ENCODE measurements at places on chromosomes 12 and 14.

DNA sequence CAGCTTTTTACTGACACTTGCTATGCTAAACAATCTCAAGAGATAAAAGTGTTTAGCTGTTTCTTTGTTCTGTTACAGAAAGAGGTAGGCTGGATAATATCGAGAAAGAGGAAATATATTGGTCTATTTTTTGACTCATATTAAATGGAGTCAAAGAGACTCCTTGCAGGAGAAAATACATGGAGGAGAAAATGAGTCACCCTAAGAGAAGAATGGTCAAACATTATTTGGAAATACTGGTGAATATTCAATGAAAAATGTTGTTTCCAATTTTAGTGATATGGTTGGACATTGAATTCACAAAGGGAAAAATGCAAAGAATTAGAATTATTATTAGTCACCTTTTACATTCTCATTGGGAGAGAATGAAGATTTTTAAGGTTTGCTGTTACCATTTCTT is 3.2 kb downstream of the KCNJ8 start:
- no peak for DNase-seq

DNA sequence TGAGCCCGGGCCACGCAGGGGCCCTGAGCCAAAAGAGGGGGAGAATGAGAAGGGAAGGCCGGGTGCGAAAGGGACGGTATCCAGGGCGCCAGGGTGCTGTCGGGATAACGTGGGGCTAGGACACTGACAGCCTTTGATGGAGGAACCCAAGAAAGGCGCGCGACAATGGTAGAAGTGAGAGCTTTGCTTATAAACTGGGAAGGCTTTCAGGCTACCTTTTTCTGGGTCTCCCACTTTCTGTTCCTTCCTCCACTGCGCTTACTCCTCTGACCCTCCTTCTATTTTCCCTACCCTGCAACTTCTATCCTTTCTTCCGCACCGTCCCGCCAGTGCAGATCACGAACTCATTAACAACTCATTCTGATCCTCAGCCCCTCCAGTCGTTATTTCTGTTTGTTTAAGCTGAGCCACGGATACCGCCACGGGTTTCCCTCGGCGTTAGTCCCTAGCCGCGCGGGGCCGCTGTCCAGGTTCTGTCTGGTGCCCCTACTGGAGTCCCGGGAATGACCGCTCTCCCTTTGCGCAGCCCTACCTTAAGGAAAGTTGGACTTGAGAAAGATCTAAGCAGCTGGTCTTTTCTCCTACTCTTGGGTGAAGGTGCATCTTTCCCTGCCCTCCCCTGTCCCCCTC is 3.0 kb downstream of the SSTR1 start:
- DNase-seq: no peak

GRCh38 chr12:116712458-116713303 is 25.2 kb downstream of the SPRING1 start:
- DNase-seq: no peak

DNA sequence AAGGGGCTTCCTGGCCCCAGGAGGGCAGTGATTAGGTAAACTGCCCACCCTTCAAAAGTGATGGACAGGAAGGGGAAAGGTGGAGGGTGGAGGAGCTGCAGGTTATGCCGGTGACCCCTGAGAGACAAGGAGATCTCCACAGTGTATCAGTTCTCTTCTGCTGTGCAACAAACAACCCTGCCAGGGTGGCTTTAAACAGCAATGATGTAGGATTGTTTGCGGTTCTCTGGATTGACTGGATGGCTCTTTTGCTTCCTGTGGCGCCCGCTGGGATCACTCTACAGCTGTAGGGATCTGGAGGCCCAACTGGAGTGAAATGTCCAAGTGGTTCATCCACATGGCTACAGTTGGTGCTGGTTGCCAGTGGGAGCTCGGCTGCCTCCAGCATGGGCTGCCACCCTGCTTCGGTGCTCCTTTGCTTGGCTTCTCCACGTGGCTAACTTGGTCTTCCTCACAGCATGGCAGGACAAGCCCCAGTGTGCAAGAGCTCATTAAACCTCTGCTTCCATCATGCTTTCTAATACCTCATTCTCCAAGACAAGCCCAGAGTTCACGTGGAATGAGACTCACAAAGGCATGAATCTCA is 8.6 kb upstream of the ANKRD9 start:
- no peak for DNase-seq

DNA sequence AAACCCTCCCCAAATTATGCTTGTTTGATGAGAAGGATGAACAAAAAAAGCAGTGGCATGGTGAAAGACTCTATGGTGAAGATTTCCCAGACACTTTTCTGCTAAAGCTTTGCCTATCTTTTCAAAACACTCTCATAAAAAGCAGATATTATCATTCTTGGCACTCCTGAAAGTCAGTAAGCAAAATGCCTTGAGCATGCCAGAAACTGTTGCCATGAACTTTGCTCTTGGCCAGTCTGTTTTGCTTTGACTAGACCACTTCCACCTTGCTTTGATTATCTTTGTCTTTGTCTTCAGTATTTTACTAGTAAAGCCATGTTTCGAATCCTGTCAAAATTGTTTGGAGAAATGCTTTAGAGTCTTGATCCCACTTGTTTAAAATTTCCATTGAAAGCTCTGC is 110.4 kb downstream of the CNTN1 start:
- no peak for DNase-seq

GRCh38 chr12:57237932-57238853 is 8.7 kb downstream of the SHMT2 start:
- no peak for DNase-seq

DNA sequence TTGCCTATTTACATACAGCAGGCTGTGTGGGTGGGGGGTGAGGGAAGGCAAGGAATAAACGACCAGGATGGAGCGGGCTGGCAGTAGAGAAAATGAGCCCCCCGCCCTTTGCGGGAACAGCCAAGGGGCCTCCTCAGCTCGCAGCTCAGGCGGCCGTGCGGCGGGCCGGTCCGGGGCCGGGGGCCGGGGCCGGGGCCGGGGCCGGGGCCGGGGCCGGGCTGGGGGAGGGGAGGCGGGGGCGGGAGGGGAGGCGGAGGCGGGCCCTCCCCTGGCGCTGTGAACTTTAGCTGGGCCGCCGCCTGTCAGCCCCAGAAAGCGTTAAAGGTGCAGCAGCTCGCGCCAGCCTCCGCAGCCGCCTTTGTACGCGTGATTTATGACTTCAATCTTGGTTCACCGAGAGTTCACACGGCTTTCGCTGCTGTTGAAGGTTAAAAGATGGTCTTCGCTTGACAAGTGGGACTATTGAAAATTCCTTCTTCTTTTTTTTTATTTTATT is 28.8 kb downstream of the HOXC4 start:
- no peak for DNase-seq

DNA sequence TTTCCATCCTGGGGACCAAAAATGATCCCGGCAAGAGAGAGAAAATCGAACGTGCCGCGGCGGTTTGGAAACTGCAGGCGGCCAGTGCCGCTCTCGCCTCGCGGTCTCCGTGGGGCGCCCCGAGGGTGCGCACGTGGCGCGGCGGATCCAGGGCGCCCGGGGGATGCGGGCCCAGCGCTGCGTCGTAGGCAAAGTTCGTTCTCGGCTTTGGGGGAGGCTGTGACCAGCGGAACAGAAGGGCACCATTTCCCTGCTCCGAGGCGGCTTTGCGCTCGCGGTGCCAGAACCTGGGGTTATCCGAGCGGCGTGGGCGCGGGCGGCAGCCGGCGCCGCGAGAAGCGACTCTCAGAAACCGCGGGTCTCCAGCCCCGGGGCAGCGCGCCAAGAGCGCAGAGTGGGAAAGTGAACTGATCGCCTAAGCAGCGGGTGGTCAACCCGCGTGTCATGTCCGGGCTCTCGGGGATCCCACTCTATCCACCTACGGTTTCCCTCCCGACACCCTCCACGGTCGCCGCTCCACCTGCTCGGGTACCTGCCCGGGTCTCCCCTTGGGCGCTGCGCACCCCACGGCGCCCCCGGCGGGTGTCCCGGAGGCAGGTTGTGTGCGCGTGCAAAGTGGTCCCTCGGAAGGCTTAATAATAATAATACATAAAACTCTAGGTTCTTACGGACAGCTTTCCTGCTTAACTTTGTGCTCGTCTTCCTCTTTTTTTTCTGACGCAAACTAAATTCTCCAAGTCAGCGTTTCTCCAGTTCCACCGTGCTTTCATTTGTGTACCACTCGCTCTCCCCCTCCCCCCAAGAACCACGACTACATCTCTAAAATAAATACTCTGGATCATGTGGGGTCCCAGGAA is 1.2 kb downstream of the ESRRB start:
- DNase-seq: no peak

GRCh38 chr12:128801879-128802391 is 21.8 kb downstream of the SLC15A4 start:
- DNase-seq: no peak

- DNase-seq: peak; percentile 48
These were observed 12.6 kb upstream of the TTC7B start for GRCh38 chr14:90828642-90829487.

DNA sequence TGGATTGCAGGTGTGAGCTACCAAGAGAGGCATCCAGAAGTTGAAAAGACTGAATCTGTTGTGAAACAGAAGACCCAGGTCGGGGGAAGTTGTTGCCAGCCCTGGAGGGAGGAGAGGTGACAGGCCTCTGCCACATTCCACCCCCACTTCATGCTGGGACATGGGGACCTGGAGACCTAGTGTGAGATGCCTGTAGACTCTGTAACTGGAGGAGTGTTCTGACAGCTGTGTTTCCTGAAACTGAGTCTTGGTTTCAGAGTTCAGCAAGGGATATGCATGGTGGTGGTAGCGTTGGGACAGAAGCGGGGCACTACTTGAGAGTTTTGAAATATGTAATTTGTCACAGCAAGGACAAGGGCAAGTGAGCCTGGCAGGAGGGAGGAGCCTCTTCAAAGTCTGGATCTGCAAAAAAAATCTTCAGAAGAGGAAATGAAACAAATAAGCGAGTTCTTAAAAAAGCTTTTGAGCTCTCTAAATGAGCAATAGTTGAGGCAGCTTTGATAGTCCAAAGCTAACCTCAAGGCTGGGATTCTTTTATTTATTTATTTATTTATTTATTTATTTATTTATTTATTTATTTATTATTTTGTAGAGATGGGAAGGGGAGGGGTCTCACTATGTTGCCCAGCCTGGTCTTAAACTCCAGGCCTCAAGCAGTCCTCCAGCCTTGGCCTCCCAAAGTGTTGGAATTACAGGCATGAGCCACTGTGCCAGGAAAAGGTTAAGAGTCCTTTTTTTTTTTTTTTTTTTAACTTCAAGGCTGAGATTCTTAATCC is 58.9 kb upstream of the EEA1 start:
- DNase-seq: peak; percentile 14

GRCh38 chr14:104794631-104794992 is 936 bp downstream of the AKT1 start:
- DNase-seq: no peak
